ENCODE measurements at places on chromosomes 6 and 20.
A peak's percentile ranks its signal among the peaks of the same experiment; 100 is the strongest.

DNA sequence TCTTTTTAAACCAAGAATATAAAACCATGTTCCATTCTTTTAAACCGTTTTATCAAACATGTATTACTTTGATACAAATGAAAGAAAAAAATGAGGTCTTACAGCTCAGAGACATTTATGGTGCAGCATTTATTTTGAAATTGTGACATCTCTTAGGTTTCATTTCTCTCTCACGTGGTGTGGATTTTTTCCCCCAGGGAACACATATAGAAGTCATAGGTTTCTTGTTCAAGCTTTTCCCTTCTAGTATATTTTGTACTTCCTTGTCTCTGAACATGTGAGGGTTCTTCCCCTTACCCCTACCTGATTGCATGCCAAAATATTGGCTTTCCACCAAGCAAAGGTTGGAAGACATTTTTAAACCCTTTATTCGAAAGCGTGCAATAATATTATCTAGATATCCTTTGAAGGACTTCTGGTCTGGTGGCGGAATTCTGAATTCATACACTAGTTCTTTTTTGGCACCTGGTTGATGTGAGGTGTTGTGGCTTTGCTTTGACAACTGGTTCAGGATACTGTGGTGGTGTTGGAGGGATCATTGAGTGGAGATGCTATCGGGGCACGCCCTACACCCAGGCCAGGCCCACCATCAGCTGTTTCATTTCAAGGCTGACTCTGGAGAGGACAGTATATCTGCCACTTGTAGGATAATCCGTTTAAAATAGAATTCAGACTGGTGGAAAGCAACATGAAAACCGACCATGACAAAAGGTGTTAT lies 5.6 kb upstream of the FAM50B start:
- no peak for DNase-seq

GRCh38 chr20:60249436-60249835 lies 291.2 kb downstream of the CDH26 start:
- no peak for DNase-seq

DNA sequence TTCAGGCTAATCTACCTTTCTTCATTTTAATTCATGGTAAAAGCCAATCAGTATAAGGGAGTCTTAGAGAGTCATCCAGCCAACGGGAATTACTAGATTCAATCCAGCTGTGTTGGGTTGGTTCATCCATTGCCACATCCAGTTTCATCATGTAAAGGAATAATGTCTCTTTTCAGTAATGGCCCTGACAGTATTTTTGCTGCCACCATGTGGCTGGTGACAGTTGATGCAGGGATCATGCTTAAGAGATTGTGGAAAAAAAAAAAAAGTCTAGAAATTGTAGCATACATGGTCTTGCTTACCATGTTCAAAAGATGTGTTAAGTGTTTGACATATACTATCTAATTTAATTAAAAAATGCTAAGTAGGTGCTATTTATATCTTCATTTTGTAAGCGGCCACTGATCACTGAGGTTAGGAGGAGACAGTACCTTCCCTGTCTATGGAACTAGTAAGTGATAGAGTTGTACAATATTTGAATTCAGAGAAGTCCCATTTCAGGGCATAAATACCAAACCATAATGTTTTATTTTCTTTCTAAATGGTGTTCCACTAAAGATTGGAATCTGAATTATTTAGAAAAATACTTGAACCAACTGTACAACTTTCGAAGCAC lies 135.9 kb downstream of the KHDRBS2 start:
- no peak for DNase-seq

- no peak for DNase-seq
These were observed 90.2 kb downstream of the HIVEP1 start for GRCh38 chr6:12102350-12102749.

- no peak for DNase-seq
These were observed 26.6 kb upstream of the FBXL4 start for GRCh38 chr6:98974309-98974708.

GRCh38 chr6:5937169-5937909 lies 69.4 kb downstream of the NRN1 start:
- DNase-seq: no peak

- peak; percentile 10 for DNase-seq
These were observed 9.1 kb upstream of the ZNFX1 start for GRCh38 chr20:49286689-49287551.

GRCh38 chr6:159038914-159039884 lies 5.6 kb downstream of the TAGAP start:
- no peak for DNase-seq

DNA sequence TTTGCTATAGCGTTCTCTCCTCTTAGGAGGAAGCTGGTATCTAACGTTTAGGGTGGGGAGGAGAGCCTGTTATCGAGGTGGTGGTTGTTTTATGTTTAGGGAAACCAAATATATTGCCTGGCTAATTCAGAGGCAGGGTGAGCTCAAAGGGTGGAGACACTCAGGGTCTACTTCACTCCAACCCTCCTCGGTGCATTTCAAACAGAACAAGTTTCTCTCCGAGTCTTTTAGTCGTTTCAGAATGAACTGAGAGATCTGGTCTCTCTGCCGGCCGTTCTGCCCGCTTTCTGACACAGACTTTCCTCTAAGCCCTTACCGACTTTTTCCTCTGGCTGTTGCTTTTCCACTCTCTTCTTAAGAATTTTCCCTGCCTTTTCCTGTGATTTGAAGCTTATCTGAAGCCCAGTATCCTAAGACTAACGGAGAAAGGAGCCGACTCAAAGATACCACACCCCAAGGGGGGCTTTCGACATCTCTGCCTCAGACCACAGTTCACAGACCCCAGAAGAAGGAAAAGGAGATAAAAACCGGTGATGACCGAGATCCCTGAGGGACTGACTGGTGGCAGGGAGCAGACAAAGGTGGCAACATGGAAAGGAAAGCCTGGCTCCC lies 865 bp downstream of the STK38 start:
- peak; percentile 25 for DNase-seq

DNA sequence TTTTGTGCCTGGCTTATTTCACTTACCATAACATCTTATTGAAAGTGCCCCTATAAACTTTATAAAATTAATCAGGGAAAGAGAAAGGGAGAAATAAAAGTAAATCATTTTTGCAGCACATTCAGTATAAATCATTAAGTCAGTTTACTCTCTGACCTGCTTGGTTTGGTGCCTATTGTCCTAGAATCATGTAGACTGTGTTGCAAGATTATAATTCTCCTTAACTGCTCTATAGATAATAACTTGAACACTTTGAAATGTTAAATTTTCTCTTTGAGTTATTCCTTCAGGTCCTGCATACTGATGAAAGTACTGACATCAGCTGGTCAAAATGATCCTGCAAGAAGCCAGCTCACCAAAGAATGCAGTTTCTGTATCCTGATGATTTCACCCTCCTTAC lies 969.6 kb upstream of the GJE1 start:
- no peak for DNase-seq

DNA sequence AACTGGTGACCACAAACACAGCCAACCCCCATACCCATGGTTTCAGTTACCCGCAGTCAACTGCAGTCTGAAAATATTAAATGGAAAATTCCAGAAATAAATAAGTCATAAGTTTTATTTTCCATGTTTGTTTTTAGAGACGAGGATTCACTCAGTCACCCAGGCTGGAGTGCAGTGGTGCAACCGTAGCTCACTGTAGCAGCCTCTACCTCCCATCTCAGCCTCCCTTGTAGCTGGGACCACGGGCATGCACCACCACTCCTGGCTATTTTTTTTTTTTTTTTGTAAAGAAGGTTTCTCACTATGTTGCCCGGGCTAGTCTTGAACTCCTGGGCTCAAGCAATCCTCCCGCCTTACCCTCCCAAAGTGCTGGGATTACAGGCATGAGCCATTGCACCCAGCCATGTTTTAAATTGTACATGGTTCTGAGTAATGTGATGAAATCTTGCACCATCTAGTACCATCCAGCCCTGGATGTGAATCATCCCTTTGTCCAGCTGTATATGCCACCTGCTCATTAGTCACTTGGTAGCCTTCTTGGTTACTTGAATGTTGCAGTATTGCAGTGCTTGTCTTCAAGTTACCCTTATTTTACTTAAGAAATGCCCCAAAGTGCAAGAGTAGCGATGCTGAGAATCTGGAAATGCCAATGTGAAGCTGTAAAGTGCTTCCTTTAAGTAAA lies 14.5 kb downstream of the CSNK2A1 start:
- no peak for DNase-seq

DNA sequence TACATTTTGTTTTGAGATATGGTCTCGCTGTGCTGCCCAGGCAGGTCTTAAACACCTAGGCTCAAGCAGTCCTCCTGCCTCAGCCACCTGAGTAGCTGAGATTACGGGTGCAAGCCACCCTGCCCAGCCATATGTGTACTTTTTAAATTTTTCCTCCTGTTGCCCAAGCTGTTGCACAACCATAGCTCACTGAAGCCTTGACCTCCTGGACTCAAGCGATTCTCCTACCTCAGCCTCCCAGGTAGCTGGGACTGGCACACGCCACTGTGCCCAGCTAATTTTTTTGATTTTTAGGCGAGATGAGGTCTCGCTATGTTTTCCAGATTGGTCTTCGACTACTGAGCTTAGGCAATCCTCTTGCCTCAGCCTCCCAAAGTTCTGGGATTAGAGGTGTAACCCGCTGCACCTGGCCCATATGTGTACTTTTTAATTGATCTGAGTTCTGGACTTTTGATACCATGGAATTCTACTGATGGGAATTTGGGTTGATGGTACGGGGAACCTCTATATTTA lies 44.9 kb downstream of the ITCH start:
- DNase-seq: no peak

- DNase-seq: peak; percentile 12
These were observed 58.4 kb downstream of the GJA10 start for GRCh38 chr6:89952686-89953085.

DNA sequence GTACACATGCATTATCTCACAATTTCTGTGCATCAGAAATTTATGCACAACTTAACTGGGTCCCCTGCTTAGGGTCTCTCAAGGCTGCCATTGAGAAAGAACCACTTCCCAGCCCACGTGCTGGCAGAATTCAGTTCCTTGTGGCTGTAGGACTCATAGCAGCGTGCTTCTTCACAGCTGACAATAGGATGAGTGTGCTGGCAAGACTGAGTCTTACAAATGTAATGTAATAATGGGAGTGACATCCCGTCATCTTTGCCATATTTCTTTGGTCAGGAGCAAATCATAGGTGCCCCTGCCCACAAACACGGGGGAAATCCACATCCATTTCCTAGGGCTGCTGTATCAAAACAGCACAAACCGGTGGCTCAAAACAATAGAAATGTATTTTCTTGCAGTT lies 77.4 kb downstream of the FIG4 start:
- DNase-seq: no peak

DNA sequence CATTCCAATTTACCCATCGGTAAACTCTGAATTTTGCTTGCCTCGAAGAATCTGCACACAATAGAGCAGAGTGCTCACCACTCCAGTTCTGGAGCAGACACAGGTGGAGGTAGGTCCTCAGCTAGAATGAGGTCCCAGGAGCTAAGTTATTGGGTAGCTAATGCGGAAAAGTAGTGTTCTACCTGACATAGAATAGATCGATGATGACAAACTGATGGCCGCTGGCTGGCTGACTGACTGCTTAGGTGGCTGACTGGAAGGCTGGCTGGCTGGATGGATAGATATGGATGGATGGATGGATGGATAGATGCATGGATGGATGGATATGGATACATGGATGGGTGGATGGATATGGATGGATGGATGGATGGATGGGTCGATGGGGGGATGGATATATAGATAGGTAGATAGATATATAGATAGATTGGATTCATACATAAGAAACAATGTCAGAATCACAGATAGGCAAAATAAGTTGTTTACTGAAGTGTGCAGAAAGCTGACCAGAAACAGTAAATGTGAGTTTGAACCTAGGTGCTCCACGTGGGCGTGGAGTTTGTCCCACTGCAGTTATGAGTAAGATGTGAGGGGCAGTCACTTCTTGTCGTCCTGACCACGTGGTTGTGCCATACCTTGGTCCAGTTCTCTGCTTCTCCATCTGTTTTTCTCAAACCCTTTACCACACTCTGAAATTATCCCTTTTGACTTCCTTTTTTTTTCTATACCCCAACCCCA lies 62.1 kb downstream of the TBXT start:
- DNase-seq: no peak
